ENCODE measurements at places on chromosomes 16 and 17. TPM values are rescaled to one million over a fixed set of nuclear protein-coding genes. Genes with fewer than 3 reads are reported as not detected.

DNA sequence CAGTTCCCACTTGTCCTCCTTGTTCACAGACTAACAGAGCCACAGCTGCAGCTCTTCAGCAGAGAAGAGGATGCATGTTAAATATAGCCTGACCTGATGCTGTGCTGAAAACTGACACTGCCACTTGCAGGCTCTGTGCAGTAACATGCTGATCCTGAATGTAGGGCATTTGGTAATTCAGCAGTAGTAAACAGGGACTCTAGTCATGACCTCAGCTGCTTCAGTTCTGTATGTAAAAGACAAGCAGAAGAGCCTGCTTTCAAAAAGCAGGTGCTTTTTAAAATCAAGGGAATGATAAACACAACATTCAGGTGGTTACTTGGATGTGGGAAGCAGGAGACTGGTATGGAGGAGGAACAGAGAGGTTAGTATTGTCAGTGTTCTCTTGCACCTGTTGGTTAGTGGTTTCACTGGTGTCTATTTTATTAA, 33.8 kb downstream of the ESRP2 start:
- no peak for DNase-seq

GRCh38 chr16:69561901-69562300, 3.9 kb upstream of the NFAT5 start:
- no peak for DNase-seq

- DNase-seq, result no peak
Observed at GRCh38 chr16:69495821-69496220, 69.9 kb upstream of the NFAT5 start.

DNA sequence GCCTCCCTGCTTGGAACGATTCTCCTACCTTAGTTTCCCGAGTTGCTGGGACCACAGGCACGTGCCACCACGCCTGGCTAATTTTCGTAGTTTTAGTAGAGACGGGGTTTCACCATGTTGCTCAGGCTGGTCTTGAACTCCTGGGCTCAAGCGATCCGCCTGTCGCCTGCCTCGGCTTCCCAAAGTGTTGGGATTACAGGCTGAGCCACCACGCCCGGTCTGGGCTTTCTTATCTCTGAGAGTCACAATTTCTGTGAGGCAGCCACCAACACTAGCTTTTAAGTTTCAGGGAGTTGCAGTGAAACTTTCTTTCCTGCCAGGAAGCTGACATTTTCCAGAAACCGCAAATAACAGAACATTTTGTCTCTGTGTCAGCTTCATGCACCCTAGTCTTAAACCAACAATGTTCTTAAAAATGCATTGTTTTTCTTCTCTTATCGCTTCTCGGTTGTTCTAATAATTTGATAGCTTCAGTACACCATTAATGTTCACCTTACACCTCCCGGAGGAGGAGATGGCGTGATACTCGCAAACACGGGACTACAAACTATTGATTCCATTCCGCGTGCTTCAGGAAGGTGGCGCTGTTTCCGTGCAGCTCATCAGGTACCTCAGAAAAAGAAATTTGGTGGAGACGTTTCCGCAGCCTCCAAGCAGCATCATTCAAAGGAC, 7.4 kb upstream of the DHRS7B start:
- DNase-seq, result no peak

The HP gene
- total RNA-seq, result 0.91 TPM

The TGFB1I1 gene
- 66.3 TPM for total RNA-seq
